ENCODE measurements at places on chromosomes 1 and 21.

DNA sequence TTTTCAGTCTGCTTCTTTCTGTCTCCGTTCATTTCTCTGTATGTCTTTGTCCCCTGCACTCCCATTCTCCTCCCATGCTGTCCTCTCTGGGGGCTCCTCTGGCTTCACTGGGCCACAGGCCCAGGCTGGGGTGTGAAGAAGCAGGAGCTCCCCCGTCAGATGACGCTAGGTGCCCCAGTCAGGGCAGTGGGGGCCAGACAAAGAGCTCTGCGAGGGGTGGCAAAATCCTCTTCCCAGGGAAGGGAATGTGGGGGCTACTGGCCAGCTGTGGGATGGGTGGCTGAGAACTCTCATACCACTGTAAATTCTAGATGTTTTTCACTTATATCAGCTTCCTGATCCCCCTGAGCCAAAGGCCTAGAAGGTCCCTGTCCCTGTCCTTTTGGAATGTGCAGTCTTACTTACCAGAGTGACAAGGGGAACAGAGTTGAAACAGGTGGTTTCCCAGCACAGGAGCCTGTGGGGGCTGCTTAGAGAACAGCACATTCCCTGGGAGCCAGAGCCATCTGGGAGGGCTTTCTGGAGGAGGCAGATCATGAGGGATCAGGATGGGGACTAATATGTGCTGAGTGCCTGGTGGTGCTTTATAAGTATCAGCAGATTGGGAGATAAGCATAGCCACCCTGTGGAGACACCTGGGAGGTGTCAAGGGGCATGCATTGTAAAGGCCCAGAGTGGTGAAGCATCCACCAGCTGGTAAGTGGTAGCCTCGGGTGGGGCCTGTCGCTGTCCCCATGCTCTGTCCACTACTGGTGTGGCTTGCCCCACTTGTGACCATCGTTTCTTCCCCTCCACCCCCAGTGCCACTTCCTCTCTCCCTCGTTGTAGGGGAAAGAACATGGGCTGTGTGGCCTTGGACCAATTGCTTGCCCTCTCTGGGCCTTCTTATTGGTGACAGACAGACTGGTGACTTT is 10.1 kb upstream of the PADI1 start:
- no peaks in the 10 kb centered on the region for H3K4me1 ChIP-seq
- H3K27me3 ChIP-seq = no peaks in the 10 kb centered on the region
- no peaks in the 10 kb centered on the region for H3K36me3 ChIP-seq
- peak; percentile 39 for DNase-seq

DNA sequence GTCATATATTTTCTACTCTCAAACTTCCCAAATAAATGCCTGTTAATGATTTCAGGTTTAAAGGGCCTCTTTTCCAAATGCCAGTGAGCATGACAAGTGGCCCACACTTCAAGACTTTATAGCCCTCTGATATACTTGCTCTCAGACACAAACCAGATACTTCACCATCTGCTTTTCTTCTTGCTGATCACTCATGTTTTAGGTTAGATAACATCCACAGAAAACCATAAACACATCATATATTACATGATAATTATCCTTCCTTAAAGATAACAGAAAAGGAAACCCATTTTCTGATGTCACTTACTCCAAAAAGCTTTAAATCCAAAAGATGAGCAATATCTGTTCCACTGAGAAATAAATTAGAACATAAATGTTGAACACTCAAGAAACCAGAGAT is 723.5 kb downstream of the LTN1 start:
- no peaks in the 10 kb centered on the region for H3K36me3 ChIP-seq
- H3K27me3 ChIP-seq = no peaks in the 10 kb centered on the region
- no peak overlapping the region for H3K27ac ChIP-seq
- no peaks in the 10 kb centered on the region for H3K4me1 ChIP-seq
- DNase-seq = no peak

GRCh38 chr1:77889671-77890070 is 1.2 kb downstream of the NEXN start:
- peak overlapping the region; percentile 70 for H3K4me3 ChIP-seq
- H3K4me1 ChIP-seq = peaks cover 12% of the 10 kb centered on the region
- peaks cover 20% of the 10 kb centered on the region for H3K36me3 ChIP-seq
- H3K27me3 ChIP-seq = no peaks in the 10 kb centered on the region

GRCh38 chr1:59767119-59767518 is 47.6 kb upstream of the HOOK1 start:
- no peaks in the 10 kb centered on the region for H3K36me3 ChIP-seq
- H3K4me1 ChIP-seq = no peaks in the 10 kb centered on the region
- H3K4me3 ChIP-seq = no peak overlapping the region
- no peak overlapping the region for H3K27ac ChIP-seq
- H3K27me3 ChIP-seq = no peaks in the 10 kb centered on the region
- no peak for DNase-seq

DNA sequence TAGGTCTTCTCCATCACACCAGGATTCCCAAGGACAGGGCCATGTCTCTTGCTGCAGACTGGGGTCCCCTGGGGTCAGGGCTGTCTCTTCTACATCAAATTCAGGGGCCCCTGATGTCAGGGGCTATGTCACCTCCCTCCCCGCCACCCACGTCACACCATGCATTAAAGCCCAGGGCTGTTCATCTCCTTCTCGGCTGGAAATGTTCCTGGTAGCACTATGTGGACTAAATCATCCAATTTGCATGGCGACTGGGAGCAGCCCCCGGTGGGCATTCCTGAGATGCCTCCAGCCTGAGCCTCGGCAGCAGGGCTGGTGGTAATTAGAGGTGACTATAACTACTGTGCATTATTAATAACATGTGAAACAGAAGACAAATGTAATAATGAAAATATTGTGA is 151.7 kb upstream of the HMGB4 start:
- DNase-seq = no peak
- H3K4me1 ChIP-seq = no peaks in the 10 kb centered on the region
- H3K4me3 ChIP-seq = no peak overlapping the region
- no peaks in the 10 kb centered on the region for H3K36me3 ChIP-seq

- H3K4me1 ChIP-seq = peaks cover 14% of the 10 kb centered on the region
- no peak overlapping the region for H3K4me3 ChIP-seq
- no peak overlapping the region for H3K27ac ChIP-seq
- no peaks in the 10 kb centered on the region for H3K27me3 ChIP-seq
- H3K36me3 ChIP-seq = peaks cover 6% of the 10 kb centered on the region
Measured at GRCh38 chr1:212794561-212795014, 2.9 kb downstream of the TATDN3 start.

DNA sequence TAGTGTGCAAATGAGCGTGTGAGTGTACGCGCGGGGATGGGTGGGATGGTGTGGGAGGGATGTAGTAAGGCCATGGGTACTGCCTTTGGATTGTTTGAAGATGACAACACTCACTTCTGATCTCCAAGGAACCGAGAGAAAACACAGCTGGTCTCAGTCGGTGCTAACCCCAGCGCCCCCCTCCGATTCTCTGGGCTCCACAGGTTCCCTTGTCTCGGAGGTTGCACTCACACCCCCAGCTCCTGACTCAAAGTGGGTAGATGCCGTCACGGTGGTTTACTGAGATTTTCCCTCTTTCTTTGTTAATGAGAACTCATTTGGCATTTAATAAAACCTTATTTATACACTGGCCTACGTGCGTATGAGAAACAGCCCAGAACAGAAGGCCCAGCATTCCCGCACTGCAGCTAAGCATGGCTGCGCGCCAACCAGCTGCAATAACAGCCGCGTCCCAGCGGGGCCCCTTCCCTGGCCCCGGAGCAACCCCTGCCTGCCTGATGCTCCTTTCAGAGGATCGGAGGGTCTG is 25.8 kb downstream of the ABCA4 start:
- no peaks in the 10 kb centered on the region for H3K36me3 ChIP-seq
- no peak overlapping the region for H3K4me3 ChIP-seq
- H3K4me1 ChIP-seq = peaks cover 29% of the 10 kb centered on the region
- H3K27me3 ChIP-seq = no peaks in the 10 kb centered on the region
- peak; percentile 83 for DNase-seq
- H3K27ac ChIP-seq = peak overlapping the region; percentile 79

DNA sequence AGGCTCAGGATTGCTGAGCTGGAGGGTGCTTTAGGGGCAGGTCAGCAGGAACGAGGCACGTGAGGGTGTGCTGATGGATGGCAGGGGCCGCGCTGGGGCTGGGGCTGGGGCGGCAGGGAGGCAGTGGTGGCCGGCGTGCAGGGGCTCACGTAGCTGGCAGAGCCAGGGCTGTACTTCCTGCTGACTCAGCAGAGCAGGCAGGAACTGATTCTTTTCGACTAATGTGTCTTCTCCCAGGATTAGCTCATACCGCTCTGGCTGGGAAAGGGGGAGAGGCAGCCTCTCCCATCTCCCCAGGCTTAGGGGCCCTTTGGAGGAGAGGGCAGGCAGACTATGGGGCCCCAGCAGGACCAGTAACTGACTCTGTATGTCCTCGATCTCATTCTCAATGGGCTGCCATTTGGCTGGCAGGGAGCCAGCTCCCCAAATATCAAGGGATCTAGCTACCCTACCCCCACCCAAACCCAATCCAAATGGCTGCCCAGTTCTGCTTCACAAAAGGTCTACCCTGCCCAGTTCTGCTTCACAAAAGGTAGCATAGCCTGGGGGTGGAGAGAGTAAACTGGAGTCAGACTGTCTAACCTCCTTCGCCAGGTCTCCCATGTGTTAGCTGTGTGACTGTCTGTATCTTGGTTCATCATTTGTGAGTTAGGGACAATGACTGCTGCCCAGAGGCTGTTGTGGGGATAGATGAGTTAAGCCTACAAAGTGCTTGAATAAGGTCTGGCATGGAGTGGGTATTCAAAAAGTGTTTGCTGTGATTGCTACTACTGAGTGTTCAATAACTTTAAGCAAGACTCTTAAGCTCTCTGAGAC is 100.1 kb upstream of the SLC2A1 start:
- no peaks in the 10 kb centered on the region for H3K27me3 ChIP-seq
- H3K27ac ChIP-seq = no peak overlapping the region
- no peak for DNase-seq
- no peak overlapping the region for H3K4me3 ChIP-seq

- no peak overlapping the region for H3K4me3 ChIP-seq
- H3K27me3 ChIP-seq = no peaks in the 10 kb centered on the region
- H3K27ac ChIP-seq = no peak overlapping the region
- DNase-seq = no peak
- H3K36me3 ChIP-seq = no peaks in the 10 kb centered on the region
- H3K4me1 ChIP-seq = no peaks in the 10 kb centered on the region
Measured at GRCh38 chr1:178168536-178168935, 74.6 kb downstream of the RASAL2 start.

DNA sequence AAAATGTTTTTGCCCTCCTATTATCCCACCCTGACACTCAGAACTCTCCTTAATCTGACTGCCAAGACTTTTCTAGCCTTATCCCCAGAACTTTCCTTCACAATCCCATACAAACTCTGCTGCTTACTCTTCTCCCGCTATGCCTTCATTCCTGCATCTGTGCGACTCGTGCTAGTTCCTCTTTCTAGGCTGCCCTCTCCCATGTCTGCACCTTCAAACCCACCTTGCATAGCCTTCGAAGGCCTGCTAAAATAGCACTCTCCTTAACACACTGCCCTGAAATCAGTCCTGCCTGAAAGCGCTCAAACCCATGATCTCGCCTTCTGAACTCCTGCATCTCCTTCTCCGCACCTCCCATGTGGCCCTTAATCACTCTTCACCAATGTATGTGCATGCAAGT is 2.5 kb upstream of the NCF2 start:
- H3K27ac ChIP-seq = no peak overlapping the region
- no peaks in the 10 kb centered on the region for H3K4me1 ChIP-seq
- H3K4me3 ChIP-seq = no peak overlapping the region
- no peaks in the 10 kb centered on the region for H3K27me3 ChIP-seq

GRCh38 chr1:87113313-87113712 is 198.9 kb downstream of the HS2ST1 start:
- no peak overlapping the region for H3K4me3 ChIP-seq
- H3K27ac ChIP-seq = no peak overlapping the region
- DNase-seq = no peak
- H3K27me3 ChIP-seq = no peaks in the 10 kb centered on the region

GRCh38 chr21:37319551-37319950 is 47.0 kb upstream of the DYRK1A start:
- DNase-seq = no peak
- H3K4me1 ChIP-seq = no peaks in the 10 kb centered on the region
- H3K27ac ChIP-seq = no peak overlapping the region
- H3K36me3 ChIP-seq = no peaks in the 10 kb centered on the region
- H3K4me3 ChIP-seq = no peak overlapping the region

DNA sequence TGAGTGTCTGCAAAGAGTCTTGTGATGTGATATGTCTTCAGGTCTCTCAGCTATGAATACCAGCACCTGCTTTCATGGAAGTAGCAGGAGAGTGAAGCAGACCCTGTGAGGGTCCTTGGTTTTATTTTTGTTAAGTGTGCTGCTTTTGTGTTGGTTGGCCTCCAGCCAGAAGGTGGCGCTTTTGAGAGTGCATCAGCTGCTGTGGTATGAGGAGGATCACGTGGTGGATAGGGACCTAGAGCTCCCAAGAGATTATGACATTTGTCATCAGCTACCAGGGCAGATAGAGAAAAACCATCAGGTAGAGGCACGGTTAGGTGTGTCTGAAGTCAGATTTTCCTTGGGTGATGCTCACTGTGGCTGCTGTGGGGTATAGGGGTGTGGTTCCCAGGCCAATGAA is 1232.1 kb downstream of the MRPL39 start:
- H3K27me3 ChIP-seq = no peaks in the 10 kb centered on the region
- DNase-seq = no peak
- H3K36me3 ChIP-seq = no peaks in the 10 kb centered on the region
- no peak overlapping the region for H3K27ac ChIP-seq
- no peaks in the 10 kb centered on the region for H3K4me1 ChIP-seq

GRCh38 chr1:239898062-239898730 is 193.5 kb upstream of the FMN2 start:
- no peak for DNase-seq
- peak overlapping the region; percentile 29 for H3K4me3 ChIP-seq
- H3K27me3 ChIP-seq = no peaks in the 10 kb centered on the region
- no peaks in the 10 kb centered on the region for H3K36me3 ChIP-seq
- no peaks in the 10 kb centered on the region for H3K4me1 ChIP-seq
- H3K27ac ChIP-seq = no peak overlapping the region

DNA sequence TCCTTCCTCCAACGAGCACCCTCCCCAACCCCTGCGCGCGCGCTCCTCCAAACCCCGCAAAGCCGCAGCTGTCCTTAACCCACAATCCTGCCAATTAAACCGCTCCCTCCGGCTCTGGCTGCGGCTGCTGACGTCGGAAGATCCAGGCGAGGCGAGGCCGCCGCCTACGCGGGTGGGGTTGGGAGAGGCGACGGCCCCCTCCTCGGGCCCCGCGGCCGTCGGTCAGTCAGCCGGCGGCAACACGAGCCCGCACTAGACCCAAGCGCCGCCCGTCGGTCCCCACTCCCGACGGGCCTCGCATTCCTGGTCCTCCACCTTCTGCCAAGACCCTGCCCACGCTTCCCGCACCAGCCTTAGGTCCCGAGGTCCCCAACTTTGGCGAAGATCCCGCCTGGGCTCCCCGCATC is 75.4 kb downstream of the VWA5B1 start:
- no peak for DNase-seq
- H3K36me3 ChIP-seq = no peaks in the 10 kb centered on the region
- no peak overlapping the region for H3K27ac ChIP-seq
- H3K4me3 ChIP-seq = no peak overlapping the region

DNA sequence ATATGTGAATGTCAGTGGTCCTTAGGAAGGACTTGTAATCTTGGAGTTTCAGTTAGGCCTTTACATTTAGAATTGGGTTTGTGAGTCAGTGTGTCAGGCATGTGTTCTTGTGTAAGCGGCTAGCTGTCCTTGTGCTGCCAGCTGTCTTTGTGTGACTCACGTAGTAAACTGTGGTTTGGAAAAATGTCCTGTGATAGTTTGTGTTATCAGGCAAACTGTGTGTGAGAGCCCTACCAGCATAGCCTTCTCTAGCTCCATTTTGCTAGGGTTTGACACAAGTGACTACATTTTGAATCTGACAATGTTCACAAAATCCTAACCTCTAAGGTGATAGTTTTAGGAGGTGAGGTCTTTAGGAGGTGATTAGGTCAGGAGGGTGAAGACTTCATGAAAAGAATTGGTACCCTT is 6.9 kb upstream of the SLC35D1 start:
- no peak overlapping the region for H3K4me3 ChIP-seq
- H3K27ac ChIP-seq = no peak overlapping the region
- H3K4me1 ChIP-seq = no peaks in the 10 kb centered on the region
- DNase-seq = no peak

Data from ascending aorta (tissue), 2 donors.